ENCODE measurements at places on chromosomes 16 and 17. TPM values are rescaled to one million over a fixed set of nuclear protein-coding genes. Genes with fewer than 3 reads are reported as not detected.

The GAS2L2 gene
- polyA plus RNA-seq, result not detected

The NIP7 gene
- polyA plus RNA-seq, result 22.8 TPM

The TP53TG3B gene
- polyA plus RNA-seq, result not detected

The FA2H gene
- polyA plus RNA-seq, result 4.0 TPM

The TMC6 gene
- 212 TPM for polyA plus RNA-seq

The KIF22 gene
- 34.7 TPM for polyA plus RNA-seq

The SERPINF2 gene
- polyA plus RNA-seq, result 1.2 TPM
